ENCODE measurements at places on chromosomes 13 and 19. TPM values are rescaled to one million over a fixed set of nuclear protein-coding genes. Genes with fewer than 3 reads are reported as not detected.
A peak's percentile ranks its signal among the peaks of the same experiment; 100 is the strongest.

Gene SPRED3
- 8.7 TPM for total RNA-seq

Gene NECTIN2
- 108 TPM for total RNA-seq

Gene GEMIN7
- 49.1 TPM for total RNA-seq

Gene HIPK4
- total RNA-seq, result not detected

Gene PRR20B
- total RNA-seq, result not detected

Gene LRG1
- 1.0 TPM for total RNA-seq

Gene CGB1
- total RNA-seq, result not detected

Gene TUBA3C
- total RNA-seq, result not detected

Gene KIR3DL2
- total RNA-seq, result not detected

DNA sequence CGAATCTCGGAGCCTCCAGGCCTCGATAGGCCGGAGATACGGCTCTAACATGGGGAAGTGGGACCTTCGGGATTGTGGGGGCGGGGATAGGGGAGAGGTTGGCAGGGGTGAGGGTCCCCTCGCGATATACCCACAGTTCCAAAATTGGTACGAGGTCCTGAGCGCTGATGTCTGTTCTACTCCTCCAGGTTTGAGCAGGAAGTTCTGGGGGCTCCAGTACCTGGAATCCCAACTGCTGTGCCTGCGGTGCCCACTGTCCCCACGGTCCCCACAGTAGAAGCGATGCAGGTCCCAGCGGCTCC, 447 bp downstream of the RBM42 start:
- no peak overlapping the region for H3K27ac ChIP-seq
- H3K4me1 ChIP-seq, result peaks cover 2% of the 10 kb centered on the region
- no peak for DNase-seq
- H3K4me3 ChIP-seq, result peak overlapping the region; percentile 98

DNA sequence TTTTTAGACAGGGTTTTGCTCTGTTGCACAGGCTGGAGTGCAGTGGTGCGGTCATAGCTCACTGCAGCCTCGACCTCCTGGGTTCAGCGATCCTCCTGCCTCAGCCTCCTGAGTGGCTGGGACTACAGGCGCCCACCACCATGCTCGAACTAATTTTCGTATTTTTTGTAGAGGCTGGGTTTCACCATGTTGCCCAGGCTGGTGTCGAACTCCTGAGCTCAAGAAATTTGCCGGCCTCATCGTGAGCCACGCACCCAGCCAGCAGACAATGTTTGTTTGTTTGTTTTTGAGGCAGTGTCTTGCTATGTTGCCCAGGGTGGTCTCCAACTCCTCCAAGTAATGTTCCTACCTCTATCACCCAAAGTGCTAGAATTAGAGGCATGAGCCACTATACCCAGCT, 879 bp upstream of the COX7A1 start:
- peaks cover 3% of the 10 kb centered on the region for H3K27me3 ChIP-seq
- peaks cover 5% of the 10 kb centered on the region for H3K36me3 ChIP-seq
- DNase-seq, result no peak
- no peak overlapping the region for H3K27ac ChIP-seq
- H3K4me1 ChIP-seq, result peaks cover 3% of the 10 kb centered on the region
- H3K4me3 ChIP-seq, result peak overlapping the region; percentile 79

- no peaks in the 10 kb centered on the region for H3K36me3 ChIP-seq
- H3K27me3 ChIP-seq, result no peaks in the 10 kb centered on the region
- no peak for DNase-seq
- H3K27ac ChIP-seq, result no peak overlapping the region
- H3K4me1 ChIP-seq, result no peaks in the 10 kb centered on the region
These were observed 603.0 kb downstream of the LMO7 start for GRCh38 chr13:76239031-76239680.

- H3K4me3 ChIP-seq, result no peak overlapping the region
- H3K27ac ChIP-seq, result no peak overlapping the region
- H3K36me3 ChIP-seq, result peaks cover 21% of the 10 kb centered on the region
- peaks cover 8% of the 10 kb centered on the region for H3K27me3 ChIP-seq
These were observed 90.3 kb downstream of the KDM4B start for GRCh38 chr19:5059213-5059574.

GRCh38 chr13:98478189-98479129, 98.4 kb downstream of the STK24 start:
- peaks cover 57% of the 10 kb centered on the region for H3K4me1 ChIP-seq
- no peak for DNase-seq
- H3K27ac ChIP-seq, result peak overlapping the region; percentile 76
- H3K27me3 ChIP-seq, result peaks cover 10% of the 10 kb centered on the region
- no peaks in the 10 kb centered on the region for H3K36me3 ChIP-seq

GRCh38 chr19:5030822-5031221, 61.9 kb downstream of the KDM4B start:
- H3K4me3 ChIP-seq, result no peak overlapping the region
- H3K27ac ChIP-seq, result peak overlapping the region; percentile 81
- no peaks in the 10 kb centered on the region for H3K36me3 ChIP-seq

DNA sequence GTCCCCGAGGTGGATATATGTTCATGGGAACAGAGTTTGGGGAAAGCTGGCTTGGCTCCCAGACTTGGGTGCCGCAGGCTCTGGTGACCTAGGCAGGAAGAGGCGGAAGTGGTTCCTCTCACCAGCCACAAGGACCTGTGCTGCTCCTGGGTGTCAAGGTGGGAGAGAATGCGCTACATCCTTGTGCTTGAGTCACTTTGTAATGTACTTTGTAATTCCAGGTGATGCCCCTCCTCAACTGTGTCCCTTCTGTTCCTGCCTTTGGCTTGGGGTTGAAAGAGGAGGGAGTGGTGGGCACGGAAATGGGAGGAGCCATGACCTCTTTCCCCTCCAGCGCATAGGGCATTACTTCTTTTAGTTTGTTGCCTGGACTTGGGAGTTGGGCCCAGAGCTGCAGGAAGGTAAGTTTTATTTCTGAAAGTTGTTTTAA, 10.9 kb downstream of the GARRE1 start:
- H3K27me3 ChIP-seq, result peaks cover 2% of the 10 kb centered on the region
- no peak for DNase-seq
- no peak overlapping the region for H3K4me3 ChIP-seq
- H3K27ac ChIP-seq, result no peak overlapping the region
- peaks cover 38% of the 10 kb centered on the region for H3K4me1 ChIP-seq

DNA sequence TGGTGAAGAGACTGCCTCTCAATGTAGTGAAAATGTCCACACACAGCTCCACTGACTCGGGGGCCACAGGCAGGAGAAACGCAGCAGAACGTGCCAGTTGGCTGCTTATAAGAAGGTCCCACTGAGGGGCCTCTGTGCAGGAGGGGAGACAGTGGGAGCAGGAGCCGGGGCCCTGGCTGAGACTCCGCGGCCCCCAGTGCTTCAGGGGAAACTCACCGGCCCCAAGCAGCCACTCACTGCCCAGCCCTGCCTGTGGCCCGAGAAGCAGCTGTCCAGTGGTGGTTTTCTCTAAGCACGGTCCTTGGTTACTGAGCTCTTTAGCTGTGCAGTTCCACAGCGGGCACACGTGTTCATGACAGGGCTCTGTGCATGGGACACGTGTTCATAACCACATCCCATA, 91.9 kb upstream of the MCF2L start:
- peak; percentile 5 for DNase-seq
- H3K4me1 ChIP-seq, result peaks cover 12% of the 10 kb centered on the region

- H3K27ac ChIP-seq, result no peak overlapping the region
- DNase-seq, result no peak
- no peak overlapping the region for H3K4me3 ChIP-seq
These were observed 153.6 kb downstream of the KCTD15 start for GRCh38 chr19:33950091-33950750.

DNA sequence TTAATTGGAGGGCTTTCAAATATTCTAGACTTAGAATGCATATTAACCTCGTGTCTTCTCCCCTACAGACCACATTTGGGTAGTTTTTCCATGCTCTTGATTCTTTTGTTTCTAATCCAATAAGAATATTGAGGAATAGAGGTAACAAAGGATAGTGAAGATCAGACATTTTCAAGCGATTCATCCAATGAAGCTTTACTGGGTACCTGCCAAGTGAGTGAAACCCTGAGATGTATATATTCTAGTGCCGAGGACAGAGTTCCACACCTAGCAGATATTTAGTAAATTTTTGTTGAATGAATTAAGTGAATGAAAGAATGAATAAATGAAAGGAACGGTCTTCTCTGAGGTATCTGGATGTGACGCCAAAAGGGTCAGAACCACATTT, 442 bp upstream of the RFC3 start:
- DNase-seq, result no peak
- peak overlapping the region; percentile 91 for H3K4me3 ChIP-seq
- H3K4me1 ChIP-seq, result no peaks in the 10 kb centered on the region
- no peaks in the 10 kb centered on the region for H3K27me3 ChIP-seq

DNA sequence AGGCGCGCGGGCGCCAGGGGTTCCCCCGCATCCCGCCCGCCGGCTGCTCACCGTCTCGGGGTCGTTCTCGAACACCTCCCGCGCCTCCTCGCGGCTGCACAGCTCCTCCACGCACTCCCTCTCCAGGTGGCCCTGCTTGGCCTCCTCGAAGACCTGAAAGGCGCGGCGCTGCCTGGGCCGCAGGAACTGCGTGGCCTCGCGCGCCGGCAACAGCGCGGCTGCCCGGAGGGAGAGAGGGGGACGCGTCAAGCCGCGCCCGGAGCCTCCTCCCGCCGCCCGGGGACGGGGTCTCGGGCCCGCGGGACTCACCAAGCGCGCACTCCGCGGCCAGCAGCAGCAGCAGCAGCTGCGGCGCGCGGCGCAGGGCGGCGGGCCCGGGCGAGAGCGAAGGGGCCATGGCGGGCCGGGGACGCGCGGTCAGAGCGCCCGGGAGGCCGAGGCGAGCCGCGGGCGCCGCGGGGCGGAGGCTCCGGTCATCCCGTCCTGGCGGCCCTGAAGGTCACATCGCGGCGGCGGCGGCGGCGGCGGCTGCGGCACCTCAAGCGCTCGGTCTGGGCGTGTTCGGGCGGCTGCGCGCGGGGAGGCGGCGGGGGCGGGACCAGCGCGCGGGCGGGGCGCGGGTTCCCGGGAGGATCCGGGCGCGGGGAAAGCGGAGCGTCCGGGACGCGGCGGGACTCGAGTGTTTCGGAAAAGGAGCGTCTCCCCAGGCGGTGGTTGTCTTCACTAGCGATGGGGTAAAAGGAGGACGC, at the start of gene GAS6:
TSS of gene GAS6 (minus strand) at position 553 of the 749 bp plus-strand sequence. CDS start at position 397, 156 bp downstream.
- peak within 1 kb of the TSS; percentile 77 for H3K27ac ChIP-seq
- H3K36me3 ChIP-seq, result peaks cover 6% of the 10 kb centered on the region
- H3K27me3 ChIP-seq, result peaks cover 11% of the 10 kb centered on the region
- peak; percentile 70 for DNase-seq

- peaks cover 13% of the 10 kb centered on the region for H3K4me1 ChIP-seq
- peaks cover 13% of the 10 kb centered on the region for H3K36me3 ChIP-seq
- no peak overlapping the region for H3K27ac ChIP-seq
- DNase-seq, result no peak
- peaks cover 7% of the 10 kb centered on the region for H3K27me3 ChIP-seq
These were observed 3.1 kb upstream of the UQCRFS1 start for GRCh38 chr19:29216021-29216420.

DNA sequence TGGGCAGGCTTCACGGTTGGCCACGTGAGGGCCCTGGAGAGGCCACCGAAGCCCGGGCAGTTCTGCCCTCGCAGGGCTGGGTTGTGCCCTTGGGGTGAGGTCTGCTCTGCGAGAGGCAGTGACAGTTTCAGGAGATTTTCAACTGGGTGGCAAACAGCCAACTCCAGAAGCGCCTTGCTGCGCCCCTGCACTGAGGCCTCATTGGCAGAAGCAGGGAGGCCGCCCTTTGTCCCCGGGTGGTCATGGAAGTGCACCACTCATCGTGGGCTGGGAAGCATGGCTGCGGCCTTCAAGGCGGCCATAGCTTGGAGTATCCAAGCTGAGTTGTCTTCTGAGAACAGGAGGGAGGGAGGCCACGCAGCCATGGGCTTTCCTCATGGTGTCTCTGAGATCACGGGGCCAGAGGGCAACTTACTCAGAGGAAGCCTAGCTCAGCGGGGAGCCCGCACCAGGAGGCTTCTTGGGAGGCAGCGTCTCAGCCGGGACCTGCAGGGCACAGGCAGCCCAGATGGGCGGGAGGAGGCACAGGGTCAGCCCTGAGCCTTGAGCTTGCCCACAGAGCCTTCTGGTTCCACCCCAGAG, 14.8 kb downstream of the PLEKHJ1 start:
- peak overlapping the region; percentile 5 for H3K27ac ChIP-seq
- H3K4me1 ChIP-seq, result no peaks in the 10 kb centered on the region
- no peaks in the 10 kb centered on the region for H3K36me3 ChIP-seq

DNA sequence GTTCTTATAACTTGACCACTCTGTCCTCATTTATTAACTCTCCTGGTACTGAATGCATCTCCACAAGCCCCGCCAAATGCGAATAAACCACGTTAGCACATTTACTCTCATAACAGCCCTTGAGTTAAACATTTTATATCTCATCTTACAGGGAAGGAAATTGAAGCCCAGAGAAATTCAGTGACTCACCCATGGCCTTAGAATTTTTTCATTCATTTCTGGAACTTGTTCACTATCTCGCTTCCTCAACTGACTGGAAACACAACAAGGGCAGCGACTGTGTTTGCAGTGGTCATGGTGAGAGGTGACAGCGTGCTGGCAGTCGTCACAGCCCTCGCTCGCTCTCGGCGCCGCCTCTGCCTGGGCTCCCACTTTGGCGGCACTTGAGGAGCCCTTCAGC, 39.5 kb downstream of the SERP2 start:
- H3K27ac ChIP-seq, result no peak overlapping the region
- no peak for DNase-seq
- peaks cover 6% of the 10 kb centered on the region for H3K4me1 ChIP-seq
- H3K27me3 ChIP-seq, result peaks cover 6% of the 10 kb centered on the region

- DNase-seq, result no peak
- no peak overlapping the region for H3K4me3 ChIP-seq
- H3K4me1 ChIP-seq, result peaks cover 24% of the 10 kb centered on the region
- H3K36me3 ChIP-seq, result no peaks in the 10 kb centered on the region
- H3K27me3 ChIP-seq, result no peaks in the 10 kb centered on the region
- H3K27ac ChIP-seq, result no peak overlapping the region
These were observed 583.9 kb upstream of the MIR17HG start for GRCh38 chr13:90763476-90764150.

- peaks cover 8% of the 10 kb centered on the region for H3K27me3 ChIP-seq
- no peaks in the 10 kb centered on the region for H3K36me3 ChIP-seq
- no peak for DNase-seq
- H3K27ac ChIP-seq, result peak overlapping the region; percentile 66
These were observed 50.8 kb downstream of the ATP11A start for GRCh38 chr13:112740502-112741131.

DNA sequence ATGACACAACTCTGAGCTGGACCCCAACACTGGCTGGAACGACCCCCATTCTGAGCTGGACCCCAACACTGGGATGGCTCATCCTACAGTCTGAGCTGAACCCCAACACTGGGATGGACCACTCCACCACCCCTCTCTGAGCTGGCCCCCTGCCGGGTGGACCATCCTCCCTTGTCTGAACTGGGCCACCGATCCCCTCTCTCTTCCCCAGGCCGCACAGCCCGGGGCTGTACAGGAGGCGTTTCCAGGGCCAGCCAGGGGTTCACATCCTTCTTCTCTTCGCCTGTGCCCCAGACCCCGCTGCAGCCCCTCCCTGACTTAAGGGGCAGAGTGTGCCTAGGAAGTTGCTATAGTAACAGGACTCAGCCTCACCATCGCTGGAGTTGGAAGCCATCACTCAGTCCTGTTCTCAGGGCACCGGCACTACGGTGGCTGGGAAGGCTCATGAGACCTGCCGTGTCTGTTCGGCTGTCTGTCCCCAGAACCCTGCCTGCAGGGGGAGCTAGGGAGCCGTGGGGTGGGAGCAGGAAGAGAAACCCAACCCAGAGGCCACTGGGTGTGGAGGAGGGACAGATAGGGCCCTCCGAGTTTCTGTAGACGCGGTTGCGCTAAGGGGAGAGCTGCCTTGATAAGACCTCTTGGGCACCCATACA, 3.7 kb downstream of the PRKACA start:
- H3K4me3 ChIP-seq, result no peak overlapping the region
- no peaks in the 10 kb centered on the region for H3K36me3 ChIP-seq
- H3K27me3 ChIP-seq, result peaks cover 10% of the 10 kb centered on the region
- peaks cover 17% of the 10 kb centered on the region for H3K4me1 ChIP-seq
- H3K27ac ChIP-seq, result no peak overlapping the region

GRCh38 chr19:40213882-40214570, 4.2 kb downstream of the TTC9B start:
- peaks cover 18% of the 10 kb centered on the region for H3K27me3 ChIP-seq
- no peak overlapping the region for H3K4me3 ChIP-seq
- H3K36me3 ChIP-seq, result no peaks in the 10 kb centered on the region
- no peak overlapping the region for H3K27ac ChIP-seq

Data from glutamatergic neuron (in vitro differentiated cells).